ENCODE measurements at places on chromosomes 1 and 21.

GRCh38 chr1:240962086-240962485 is 350.1 kb upstream of the GREM2 start:
- DNase-seq = no peak

DNA sequence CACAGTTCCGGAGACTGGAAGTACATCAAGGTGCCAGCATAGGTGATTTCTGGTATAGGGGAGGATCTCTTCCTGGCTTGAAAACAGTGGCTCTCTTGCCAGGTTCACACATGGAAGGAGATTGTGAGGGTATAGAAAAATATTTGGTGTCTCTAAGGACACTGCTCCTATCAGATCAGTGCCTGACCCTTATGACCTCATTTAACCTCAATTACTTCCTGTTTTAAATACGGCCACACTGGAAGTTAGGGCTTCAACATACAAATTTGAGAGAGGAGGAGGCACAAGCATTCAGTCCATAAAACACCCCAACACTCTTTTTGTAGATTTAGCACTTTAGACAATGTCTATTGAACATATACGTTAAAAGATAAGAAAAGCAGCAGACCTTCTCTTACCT is 37.0 kb downstream of the COL6A1 start:
- no peak for DNase-seq

DNA sequence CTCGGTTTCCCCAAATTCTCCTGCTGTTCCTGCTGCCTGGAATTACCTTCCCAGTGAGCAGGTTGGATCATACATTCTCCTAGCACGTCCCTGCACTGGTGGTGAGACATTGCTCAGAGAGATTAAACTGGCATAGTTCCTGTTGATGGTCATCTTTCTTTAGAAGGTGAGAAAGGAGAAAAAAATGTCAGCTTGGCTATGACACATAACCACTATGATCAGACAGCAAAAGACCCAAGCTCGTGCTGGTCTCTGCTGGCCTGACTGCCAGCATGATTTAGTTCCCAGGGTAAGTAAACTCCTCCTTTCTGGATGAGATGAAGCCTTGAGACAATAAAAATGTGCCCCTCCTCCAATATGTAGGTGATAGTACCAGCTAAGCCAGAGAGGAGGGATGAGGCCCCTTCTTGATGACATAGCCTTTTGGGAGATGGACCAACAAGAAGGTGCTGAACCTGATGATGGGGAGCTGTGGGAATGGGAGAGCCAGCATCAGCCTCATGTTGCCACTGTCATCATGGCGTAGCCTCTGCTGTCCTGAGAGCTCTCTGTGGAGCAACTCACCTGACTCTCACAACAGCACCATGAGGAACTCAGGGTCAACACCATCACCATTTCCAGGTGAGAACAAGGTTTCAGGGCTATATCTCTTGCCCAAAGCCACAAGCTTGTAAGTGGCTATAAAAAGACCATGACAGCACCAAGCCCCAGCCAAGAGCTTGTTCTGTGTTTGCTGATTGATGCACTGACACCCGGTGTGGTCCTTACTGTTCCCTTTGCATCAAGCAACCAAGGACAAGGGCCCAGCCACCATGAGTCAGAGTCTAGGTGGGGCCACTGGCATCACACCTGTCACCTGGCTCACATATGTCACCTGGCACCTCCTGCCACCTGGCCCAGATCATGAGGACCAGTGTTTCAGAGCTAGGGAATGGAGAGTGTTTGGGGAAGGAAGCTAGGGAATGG is 200.0 kb downstream of the MATN1 start:
- DNase-seq = no peak

DNA sequence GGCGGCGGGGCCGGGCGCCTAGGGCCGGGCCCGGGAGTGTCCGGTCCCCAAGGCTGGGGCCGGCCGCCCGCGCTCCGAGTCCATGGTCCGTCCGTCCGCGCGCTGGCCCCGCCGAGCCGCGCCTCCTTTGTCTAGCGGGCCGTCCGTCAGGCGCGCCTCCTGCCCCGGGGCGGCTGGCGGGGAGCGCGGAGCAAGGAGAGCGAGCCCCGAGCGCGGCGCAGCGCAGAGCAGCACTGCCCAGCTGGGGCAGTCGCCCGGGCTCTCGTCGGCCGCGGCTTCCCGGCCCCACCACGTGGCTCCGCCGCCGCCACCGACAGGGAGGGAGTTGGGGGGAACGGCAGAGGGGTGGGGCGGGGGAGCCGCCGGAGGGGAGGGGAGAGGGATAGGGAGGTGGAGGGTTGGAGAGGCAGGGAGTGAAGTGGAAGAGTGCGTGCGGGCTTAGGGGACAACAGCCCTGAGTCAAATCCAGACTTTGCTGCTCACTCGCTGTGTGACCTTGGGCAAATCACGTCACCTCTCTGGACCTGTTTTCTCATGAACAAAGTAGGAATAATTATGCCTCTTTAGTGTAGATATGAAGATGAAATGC is at the start of gene NKAIN1:
NKAIN1 (minus strand) TSS at position 235 of the 589 bp plus-strand sequence. CDS start 340 bp downstream, outside the sequence.
- no peak for DNase-seq

DNA sequence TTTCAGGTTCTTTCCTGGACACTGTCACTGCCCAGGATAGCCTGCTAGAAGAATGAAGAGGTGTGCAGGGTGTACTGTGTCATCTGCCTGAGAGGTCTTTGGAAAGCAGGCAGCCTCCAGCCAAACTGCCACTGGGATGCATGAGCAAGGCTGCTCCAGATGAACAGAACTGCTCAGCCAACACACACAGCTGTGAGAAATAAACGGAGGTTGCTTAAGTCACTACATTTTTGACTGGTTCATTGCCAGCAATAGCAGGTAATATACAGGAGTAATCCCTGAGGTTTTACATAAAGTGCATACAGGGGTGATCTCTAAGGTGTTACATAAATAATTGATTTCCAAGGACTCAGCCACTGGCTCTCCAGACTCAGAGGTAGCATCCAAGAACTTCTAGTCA is 516.9 kb downstream of the BRINP3 start:
- DNase-seq = no peak

- DNase-seq = no peak
Measured at GRCh38 chr1:40662864-40663263, 2.6 kb downstream of the RIMS3 start.

- DNase-seq = no peak
Measured at GRCh38 chr1:28045777-28046176, 42.6 kb downstream of the EYA3 start.

GRCh38 chr1:112887599-112888283 is 68.3 kb downstream of the SLC16A1 start:
- DNase-seq = no peak

GRCh38 chr1:199020904-199021303 is 382.1 kb downstream of the PTPRC start:
- DNase-seq = no peak

DNA sequence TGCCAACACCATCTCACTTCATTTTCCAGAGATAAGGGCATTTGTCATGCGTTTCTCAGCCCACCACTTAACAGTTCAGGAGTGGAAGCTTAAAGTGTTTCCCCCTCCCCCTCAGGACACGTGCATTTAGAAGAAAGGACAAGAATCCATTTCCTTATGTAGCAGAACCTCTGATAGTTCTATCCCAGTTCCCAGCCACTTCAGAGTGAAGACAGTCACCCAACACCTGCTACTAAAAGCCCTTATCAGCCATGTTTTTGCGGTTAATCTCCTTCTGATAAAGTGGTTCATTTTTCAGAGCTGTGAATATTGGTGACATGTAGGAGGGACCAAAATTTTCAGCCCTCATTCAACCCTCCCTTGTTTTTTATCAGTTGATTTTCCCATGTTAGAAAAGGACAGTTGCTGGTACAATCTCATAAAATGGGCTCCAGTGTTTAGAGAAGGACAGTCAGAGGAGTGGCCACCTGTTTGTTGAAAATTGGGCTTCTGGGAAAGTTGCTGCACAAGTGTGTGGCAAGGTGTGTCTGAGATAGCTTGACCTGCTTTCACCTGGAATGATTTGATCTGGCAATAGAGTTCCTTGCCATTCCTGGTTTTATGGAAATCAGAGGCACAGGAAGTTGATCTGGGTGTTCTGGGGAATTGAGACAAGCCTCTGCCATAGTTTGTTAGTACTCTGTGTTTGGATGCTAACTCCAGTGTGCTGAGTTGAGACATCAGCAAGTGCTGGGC is 114.0 kb downstream of the PPP1R12B start:
- DNase-seq = no peak

DNA sequence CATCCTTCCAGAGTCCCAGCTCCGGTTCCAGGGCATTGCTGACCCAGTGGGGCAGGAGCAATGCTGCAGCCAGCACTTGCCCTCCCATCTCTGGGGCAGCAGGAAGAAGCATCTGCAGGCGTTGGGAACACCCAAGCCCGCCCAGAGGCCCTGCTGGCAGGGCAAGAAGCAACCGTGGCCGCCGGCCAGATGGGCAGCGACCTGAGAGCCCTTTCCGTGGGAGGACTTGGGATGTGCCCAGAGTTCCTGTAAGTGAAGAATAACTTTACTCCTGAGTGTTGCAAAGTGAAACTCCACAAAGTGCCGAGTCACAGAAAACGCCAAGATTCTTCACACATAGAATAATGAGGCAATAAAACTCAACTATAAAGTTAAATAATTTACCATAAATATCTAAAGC is 46.0 kb downstream of the GRIK3 start:
- DNase-seq = no peak

GRCh38 chr1:216700779-216701178 is 22.4 kb downstream of the ESRRG start:
- DNase-seq = no peak

DNA sequence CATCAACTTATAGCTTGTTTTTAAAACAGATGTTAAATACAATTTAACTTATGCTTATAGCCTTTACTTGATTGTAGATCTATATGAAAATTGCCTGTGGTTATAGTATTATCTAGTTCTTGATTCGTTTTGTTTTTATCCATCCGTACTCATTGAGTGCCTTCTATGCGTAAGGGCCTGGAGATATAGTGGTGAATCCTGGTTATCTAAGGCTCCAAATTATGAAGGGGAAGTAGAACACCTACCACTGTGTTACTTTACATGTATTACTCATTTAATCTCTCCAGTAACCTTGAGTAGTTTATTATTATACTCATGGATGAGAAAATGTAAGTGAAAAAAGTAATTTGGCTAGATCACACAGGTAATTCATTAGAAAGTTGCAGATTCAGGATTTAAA is 121.8 kb downstream of the OSBPL9 start:
- no peak for DNase-seq

- no peak for DNase-seq
Measured at GRCh38 chr1:186949173-186949572, 120.4 kb downstream of the PLA2G4A start.

GRCh38 chr1:51305371-51305823 is 25.0 kb downstream of the TTC39A start:
- DNase-seq = no peak

DNA sequence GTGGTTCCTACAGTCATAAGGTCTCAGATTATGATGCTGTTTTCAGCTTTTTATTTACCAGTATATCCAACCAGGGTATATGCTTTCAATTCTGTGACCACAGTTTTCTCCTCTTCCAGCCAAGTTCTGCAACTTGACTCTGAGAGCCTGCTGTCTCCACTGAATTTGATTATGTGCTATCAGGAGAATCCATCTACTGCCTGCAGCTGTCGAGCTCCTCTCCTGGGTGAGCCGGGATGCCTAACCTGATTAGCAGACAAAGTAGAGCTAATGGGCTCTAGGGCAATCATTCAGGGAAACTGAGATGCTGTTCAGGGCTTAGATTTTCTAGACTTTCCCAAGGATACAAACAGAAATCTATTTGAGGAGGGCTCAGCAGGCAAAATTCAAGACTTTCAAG is 271.5 kb upstream of the BEND5 start:
- no peak for DNase-seq

Measured in stimulated activated CD4-positive, alpha-beta T cell treated with anti-CD3 and anti-CD28 coated beads, Interleukin-1b, Interleukin-23, amount 100 ng/mL, for 1 hour (primary cell).